ENCODE measurements at places on chromosomes 4 and X. TPM values are rescaled to one million over a fixed set of nuclear protein-coding genes. Genes with fewer than 3 reads are reported as not detected.

PDE6B gene
- total RNA-seq = 10.2 TPM

CT47B1 gene
- total RNA-seq = not detected

CT45A9 gene
- total RNA-seq = not detected

USP46 gene
- total RNA-seq = 53.6 TPM

WDR45 gene
- total RNA-seq = 31.5 TPM

DNA sequence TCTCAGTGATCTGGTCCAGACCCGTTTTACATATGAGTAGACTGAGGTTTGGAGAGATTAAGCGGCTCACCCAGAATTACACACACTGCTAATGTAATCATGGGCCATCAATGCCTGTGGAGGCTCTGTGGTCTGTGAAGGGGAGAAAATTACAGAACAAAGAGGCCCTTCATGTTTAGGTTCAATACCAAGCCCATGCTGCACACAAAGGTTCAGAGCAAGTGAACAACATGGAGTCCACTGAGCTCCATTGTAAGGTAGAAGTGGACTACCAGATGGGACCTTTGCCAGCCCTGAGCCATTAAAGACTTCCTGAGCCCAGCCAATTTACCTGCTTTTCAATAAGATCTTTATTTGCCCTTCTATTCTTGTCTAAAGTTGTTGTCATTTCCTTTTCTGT, 109.8 kb downstream of the LUZP4 start:
- H3K27me3 ChIP-seq = no peaks in the 10 kb centered on the region
- H3K4me1 ChIP-seq = peaks cover 10% of the 10 kb centered on the region
- no peak for DNase-seq
- no peaks in the 10 kb centered on the region for H3K36me3 ChIP-seq
- H3K27ac ChIP-seq = no peak overlapping the region

GRCh38 chr4:120633810-120634209, 288.7 kb downstream of the PRDM5 start:
- no peak for DNase-seq
- no peak overlapping the region for H3K27ac ChIP-seq
- H3K4me1 ChIP-seq = no peaks in the 10 kb centered on the region
- H3K4me3 ChIP-seq = no peak overlapping the region
- no peaks in the 10 kb centered on the region for H3K27me3 ChIP-seq

DNA sequence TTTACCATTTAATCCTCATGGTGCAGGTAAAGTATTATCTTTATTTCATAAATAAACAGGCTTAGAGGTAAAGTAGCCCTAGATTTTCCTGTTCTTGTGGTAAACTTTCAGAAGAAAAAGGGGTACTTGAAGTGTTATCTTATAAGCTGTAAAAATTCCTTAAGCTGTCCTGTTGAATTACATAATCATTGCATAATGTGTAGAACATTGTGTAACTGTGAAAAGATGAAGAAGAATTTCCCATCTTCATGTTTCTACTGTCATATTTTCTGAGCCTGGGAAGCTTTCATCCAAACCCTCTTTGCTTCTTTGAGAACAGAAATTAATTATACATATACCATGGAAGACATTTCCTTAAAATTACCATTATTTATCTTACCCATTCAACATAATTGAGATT, 90.5 kb downstream of the ELOVL6 start:
- DNase-seq = no peak
- no peak overlapping the region for H3K4me3 ChIP-seq
- no peaks in the 10 kb centered on the region for H3K27me3 ChIP-seq

GRCh38 chr4:108058685-108059440, 69.2 kb downstream of the HADH start:
- no peak for DNase-seq
- no peaks in the 10 kb centered on the region for H3K36me3 ChIP-seq
- H3K4me3 ChIP-seq = no peak overlapping the region
- no peaks in the 10 kb centered on the region for H3K4me1 ChIP-seq
- no peak overlapping the region for H3K27ac ChIP-seq

GRCh38 chr4:113738251-113738650, 23.3 kb downstream of the CAMK2D start:
- H3K27ac ChIP-seq = no peak overlapping the region
- DNase-seq = no peak
- H3K27me3 ChIP-seq = no peaks in the 10 kb centered on the region
- H3K4me1 ChIP-seq = no peaks in the 10 kb centered on the region
- no peak overlapping the region for H3K4me3 ChIP-seq
- H3K36me3 ChIP-seq = no peaks in the 10 kb centered on the region

GRCh38 chrX:29587107-29587506, 628.3 kb upstream of the MAGEB2 start:
- no peak overlapping the region for H3K4me3 ChIP-seq
- DNase-seq = no peak
- no peaks in the 10 kb centered on the region for H3K4me1 ChIP-seq
- no peaks in the 10 kb centered on the region for H3K36me3 ChIP-seq
- H3K27me3 ChIP-seq = no peaks in the 10 kb centered on the region

DNA sequence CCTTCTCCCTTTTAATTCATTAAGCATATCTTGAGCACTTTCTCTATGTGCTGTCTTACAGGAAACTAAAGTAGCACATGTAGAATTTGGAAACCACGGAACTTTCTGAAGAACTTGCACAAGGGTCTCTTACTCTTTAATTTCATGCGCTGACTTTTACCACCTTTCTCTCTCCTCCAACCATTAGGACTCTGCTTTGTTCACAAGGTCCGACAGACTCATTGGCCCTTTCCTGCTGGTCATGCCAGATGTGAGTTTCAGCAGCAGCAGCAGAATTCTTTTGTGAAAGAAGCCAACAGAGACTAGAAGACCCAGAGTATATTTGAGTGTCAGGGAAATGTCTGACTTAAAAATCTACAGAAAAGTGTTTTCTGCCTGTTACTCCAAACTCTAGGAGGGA, 207.1 kb downstream of the GUCY2F start:
- H3K27me3 ChIP-seq = no peaks in the 10 kb centered on the region
- no peak overlapping the region for H3K4me3 ChIP-seq
- no peak for DNase-seq
- no peak overlapping the region for H3K27ac ChIP-seq
- H3K36me3 ChIP-seq = 0 out of 2 replicates have a peak, but pooled peaks cover 4% of the 10 kb centered on the region
- H3K4me1 ChIP-seq = no peaks in the 10 kb centered on the region

Data from H9 (cell line).